ENCODE measurements at places on chromosomes 5 and 9.

DNA sequence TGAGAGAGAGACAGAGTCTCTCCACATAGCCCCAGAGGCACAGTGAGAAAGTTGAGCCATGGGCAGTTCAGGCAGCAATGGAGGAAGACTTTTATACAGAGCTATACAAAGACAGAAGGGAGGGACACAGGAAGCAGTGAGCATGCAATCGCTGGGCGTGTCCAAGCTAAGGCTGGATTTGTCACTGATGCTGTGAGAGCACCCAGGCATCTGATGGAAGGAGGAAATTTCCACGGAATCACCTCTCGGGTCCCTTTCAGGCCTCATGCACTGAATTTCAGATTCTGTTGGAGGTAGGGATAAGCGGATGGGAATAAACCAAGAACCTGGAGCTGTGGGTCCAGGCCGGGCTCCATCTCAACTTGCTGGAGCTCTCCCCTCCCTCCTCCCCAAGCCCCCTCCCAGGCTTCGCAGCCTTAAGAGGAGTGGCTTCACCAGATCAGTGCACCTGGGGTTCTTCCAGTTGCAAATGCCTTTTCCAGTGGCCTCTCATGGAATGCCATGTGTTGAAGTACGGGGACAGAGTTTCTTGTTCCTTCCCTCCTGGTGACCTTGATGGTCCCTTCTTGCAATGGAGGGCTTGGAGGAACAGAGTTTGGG, 114.8 kb upstream of the ALDH1B1 start:
- DNase-seq: no peak

- no peak for DNase-seq
Observed at GRCh38 chr5:125409861-125410536, 663.6 kb upstream of the ZNF608 start.

DNA sequence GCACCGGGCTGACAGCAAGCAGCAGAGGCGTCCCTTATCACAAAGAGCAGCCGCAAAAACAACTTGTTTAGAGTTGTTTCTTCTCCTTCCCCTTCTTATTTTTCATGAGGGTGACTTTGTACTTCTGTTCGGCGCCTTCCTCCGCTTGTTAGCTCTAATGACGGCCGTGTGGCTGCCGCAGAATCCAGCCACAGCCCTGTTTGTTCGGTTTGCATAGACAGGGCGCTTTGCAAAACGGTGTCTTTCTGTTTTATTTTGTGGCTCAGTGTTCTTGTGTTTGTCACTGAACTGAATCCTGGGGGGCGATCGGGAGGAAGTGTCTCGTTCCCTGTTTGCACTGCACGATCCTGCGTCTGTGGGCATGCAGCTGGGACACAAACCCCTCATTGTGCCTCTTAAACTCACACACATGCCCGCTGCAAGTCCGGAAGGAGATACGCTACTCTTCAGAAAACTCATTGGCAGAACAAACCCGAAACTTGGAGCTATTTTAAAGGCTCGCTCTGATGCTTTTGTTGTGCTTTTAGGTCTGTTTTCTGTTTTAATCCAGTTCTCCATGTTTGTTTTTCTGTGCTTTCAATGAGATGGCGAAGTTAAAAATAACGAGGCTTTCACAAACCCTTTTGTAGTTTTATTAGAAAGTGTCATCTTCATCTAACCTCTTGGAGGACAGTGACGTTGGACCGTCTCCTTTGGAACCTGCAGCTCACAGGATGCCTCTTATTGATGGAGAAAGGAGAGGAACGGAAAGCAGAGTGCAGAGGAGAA, 213.9 kb downstream of the IRX2 start:
- DNase-seq: no peak

- no peak for DNase-seq
Observed at GRCh38 chr9:136527721-136528710, 17.8 kb downstream of the NOTCH1 start.

DNA sequence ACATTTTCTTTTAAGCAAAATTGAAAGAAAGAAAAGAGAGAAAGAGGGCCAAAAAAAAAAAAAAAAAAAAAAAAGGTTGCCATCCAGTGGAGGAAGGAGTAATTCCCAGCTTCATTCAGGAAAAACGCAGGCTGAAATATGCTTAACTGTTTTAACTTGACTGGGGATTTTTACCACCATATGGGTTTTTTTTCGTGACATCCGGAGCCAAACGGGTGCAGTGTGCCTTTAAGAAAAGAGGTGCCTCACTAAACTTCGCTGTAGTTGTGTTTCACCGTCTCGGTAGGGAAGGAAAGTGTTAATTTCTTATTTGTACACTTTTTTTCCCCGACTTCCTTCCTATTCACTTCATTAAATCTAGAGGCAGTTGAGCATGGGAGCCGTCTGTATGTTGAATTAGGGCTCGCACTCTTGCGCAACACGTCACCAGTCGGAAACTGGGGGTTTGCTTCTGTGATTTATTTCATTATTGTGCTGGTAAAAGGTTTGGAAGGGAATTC, 143.0 kb downstream of the SMARCA2 start:
- peak; percentile 5 for DNase-seq

- no peak for DNase-seq
Observed at GRCh38 chr5:139788294-139788910, 7.2 kb upstream of the PSD2 start.

DNA sequence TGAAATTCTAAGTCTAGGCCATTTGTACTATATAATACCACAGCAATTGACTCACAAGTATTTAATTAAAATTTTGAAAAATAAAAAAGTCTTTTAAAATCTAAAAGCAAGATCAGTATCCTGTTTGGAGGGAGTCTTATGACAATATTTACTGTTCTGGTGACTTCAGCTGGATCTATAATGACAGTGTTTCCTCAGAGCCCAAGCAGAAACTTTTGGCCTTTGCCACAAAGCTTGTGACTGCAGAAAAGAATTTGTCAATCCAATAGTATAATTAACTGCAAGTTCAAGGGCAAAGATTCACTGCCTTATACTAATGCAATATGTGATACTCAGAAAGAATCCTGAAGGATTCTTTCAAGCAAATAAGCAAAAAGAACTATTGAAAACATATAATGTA, 49.6 kb upstream of the RAPGEF6 start:
- no peak for DNase-seq

- no peak for DNase-seq
Observed at GRCh38 chr9:68702493-68702892, 2.5 kb upstream of the PIP5K1B start.

GRCh38 chr5:178786859-178787499, 56.5 kb upstream of the ZNF354A start:
- no peak for DNase-seq

DNA sequence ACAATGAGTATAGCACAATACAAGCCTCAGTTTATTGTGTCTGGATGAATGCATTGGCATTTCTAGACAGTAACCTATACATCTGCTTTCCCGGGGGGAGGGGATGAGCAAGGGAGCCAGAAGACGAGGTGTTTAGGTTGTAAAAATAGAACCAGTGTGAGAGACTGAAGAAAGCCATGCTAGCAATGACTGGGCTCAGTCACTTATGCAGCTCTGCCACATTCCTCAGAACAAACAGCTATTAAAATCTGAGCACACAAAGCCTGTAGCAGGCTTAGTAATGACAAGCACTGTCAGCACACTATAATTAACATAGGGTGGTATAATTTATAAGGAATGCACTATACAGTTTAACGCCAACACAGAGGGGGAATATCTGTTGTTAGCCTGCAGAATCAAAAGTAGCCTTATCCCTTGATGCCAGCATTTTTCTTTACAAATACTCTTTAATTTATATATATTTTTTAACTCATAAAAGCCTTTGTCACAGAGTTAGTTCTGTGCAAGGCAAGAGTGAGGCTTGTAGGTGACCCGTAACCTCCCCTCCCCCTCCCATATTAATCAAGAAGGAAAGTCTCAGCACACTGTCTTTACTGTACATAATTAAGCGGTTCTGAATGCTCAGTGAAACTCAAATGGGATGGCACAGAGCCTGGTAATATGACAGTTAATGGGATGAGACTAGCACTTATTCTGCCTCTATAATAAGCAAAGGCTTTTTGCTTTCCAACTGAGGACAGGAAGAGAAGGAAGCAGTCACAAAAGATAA, 295.4 kb downstream of the CSNK1G3 start:
- DNase-seq: no peak

DNA sequence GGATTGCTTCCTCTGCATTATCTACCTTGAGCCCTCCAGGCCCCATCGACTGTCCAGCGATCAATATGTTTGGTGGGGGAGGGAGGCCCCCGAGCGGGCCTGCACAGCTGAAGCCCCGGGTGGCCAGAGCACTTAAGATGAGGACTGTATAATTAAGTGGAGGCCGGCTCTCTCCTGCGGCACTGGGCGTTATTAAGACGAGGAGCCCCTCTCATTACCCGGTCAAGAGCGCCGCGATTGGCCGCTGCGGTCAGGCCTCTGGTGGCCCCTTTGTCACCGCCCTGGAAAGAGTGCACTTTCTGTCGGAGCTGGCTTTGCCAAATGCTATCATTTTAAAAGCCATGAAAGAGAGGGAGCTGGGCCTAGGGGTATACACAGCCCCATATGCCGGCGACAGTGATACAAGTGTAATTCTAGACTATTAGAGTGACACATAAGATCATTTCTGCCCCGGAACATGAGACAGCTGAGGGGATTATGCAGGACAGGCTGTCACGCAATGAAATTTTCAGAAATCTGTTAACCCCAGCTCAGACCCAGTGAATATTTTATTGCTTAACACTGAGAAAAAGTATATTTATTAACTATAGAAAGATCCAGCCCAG, 106.3 kb upstream of the IRX1 start:
- DNase-seq: no peak

GRCh38 chr5:112738191-112738560, 491 bp downstream of the APC start:
- no peak for DNase-seq

DNA sequence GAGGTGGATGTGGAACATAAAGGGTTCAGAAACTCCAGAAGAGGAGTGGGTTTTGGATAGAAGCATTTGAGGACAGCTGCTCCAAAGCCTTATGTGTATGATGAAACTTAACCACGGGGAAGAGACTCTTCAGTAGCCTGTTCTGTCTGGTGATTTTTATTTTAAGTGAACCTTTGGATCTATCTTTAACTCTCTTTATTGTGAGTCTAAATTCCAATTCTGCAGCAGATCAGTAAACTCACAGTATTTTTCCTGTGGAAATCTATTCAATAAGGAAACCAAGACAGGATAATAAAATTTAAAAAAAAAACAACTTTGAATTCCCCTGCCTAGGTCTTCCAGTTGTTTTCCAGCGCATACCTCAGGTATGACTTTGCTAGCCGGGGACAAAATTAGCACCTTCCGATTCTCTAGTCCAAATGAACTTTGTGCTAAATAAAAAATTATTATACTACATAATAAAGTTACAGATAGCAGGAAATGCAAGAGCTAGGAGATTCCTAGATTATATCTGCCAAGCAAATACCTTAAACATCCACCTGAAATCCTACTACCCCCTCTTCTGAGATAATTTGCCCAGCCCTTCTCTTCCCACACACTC, 101.9 kb downstream of the NLN start:
- DNase-seq: no peak

GRCh38 chr5:144189800-144190429, 19.2 kb downstream of the KCTD16 start:
- peak; percentile 37 for DNase-seq

DNA sequence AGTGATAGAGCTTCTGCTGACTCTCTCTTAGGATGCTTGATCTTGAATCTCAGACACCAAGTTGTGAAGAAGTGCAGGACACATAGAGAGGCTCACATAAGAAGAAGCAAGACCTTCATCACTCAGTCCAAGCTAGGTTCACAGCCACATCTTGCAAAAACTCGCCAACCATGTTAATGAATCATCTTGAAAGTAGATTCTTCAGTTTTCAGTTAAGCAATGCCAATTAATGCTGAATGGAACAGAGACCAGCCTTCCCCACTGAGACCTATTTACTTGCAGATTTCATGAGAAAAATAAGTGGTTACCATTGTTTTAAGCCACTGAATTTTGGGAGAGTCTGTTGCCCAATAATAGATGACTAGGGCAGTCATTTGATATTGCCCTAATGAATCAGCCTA, 217.7 kb upstream of the EDIL3 start:
- DNase-seq: no peak

- DNase-seq: no peak
Observed at GRCh38 chr5:61618577-61618976, 286.5 kb downstream of the ZSWIM6 start.

DNA sequence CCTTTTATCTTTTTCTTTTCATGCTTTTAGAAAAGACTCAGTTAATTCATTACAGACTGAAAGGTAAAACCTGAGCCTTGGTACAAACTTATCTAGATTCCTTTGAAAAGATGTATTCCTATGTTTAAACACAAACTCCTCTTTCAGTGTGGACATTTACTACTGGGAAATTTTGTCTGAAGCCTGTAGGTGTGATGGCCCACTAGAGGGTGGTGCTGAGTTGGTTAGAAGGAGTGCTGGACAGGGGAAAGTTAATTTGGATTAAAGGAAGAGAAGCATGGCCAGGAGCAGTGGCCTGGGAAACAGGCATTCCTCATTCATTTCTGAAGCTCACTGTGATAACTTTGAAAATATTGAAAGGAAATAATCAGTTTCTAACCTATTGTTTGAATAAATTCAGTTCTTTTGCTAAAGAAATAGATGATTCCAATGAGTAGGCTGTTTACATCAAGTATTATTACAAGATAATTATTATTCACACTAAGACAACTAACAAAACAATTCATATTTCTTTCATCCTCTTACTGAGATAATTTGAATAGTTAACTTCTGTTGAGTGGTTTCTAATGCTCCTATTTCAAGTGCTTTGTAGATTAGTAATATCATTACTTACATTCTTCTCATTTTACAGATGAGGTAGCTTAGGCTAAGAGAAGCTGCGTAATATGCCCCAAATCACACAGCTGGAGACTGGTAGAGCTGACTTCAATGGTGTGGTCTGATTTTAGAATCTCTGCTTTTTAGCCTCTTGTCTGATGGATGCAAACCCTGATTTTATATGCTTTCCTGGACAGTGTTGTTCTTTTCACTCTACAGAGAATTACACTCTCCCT, 150.9 kb downstream of the ADGRV1 start:
- DNase-seq: no peak

- DNase-seq: no peak
Observed at GRCh38 chr5:141543053-141543452, 54.2 kb downstream of the PCDHGC5 start.

GRCh38 chr5:121974261-121974660, 12.5 kb downstream of the SRFBP1 start:
- DNase-seq: no peak

DNA sequence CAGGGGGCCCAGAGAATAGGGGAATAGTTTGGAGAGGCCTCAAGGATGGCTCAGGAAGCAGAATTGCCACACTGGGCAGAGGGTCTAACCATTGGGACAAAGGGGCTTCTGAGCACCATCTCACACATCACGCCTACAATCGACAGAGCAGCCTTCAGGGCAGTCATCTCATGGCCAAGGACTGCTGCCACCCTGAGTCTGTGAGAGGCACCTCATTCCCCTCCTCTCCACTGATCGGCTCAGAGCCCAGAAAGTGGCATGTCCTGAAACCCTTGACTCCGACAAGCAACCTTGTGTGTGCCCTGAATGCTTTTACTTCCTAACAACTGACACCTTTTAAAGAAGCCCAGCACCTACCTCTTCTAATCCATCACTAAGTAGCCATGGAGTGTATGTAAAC, 128.9 kb upstream of the PTPN3 start:
- no peak for DNase-seq

DNA sequence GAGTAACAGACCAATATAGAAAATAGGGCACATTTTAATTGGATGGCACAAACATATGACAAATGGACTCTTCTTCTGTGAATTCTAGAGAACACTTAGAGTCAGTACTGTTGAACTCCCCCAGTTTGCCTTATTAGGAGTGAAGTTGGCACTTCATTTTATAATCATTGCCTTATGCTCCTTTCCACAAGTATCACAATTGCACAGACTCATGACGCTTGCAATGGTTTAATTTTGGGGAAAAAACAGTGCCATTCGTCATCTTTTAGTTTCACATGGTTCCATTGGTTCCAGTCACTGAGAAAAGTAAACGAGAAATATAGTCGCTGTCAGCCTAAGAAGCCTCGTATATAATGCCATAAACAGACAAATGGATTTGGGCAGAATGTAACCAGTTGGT, 71.2 kb downstream of the LURAP1L start:
- DNase-seq: no peak

All from stimulated activated CD8-positive, alpha-beta memory T cell treated with anti-CD3 and anti-CD28 coated beads, Interleukin-4, amount 100 ng/mL, for 4 hours (primary cell).